Kidney epithelial cell (primary cell): ENCODE measurements at places on chromosomes 13 and 19.

- peak; percentile 80 for DNase-seq
These were observed 769.0 kb upstream of the SLITRK1 start for GRCh38 chr13:84651288-84651687.

- no peak for DNase-seq
These were observed 7.4 kb downstream of the MLLT1 start for GRCh38 chr19:6272411-6272791.

- DNase-seq: no peak
These were observed 295.8 kb downstream of the FOXO1 start for GRCh38 chr13:40370661-40371060.

GRCh38 chr19:30862876-30863275 is 486.4 kb downstream of the TSHZ3 start:
- DNase-seq: no peak

GRCh38 chr13:106372199-106373155 is 163.0 kb downstream of the EFNB2 start:
- no peak for DNase-seq

GRCh38 chr19:33691736-33692135 is 70.0 kb downstream of the CHST8 start:
- DNase-seq: no peak

DNA sequence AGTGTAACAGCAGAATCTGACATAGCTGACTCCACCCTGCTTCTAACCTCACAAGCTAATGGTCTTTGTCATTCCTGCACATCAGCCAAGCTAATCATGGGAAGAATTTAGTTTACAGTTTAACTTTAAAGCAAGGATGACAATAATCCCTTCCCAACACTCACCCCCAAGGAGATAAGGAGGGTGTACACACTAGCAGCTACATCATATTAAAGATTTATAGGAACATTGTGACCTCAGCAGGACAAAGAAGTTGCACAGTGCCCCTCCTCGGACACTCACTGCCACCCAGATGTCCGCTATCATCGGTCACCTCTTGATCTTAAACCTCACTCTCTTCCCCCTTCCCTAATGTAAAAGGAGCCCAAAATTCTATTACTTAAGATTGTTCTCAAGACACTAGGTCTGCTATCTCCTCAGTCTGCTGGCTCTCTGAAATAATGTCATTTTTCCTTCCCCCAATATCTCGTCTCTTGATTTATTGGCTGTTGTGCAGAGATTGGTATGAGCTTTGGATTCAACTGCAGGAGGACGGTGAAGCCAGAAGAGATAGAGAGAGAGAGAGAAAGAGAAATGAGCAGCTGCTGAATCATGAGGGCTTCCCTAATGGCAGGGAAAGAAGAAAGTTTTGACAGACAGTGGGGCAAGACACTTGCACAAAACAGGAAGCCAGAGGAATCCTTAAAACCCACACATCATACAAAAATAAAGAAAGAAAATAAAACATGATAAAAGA is 17.5 kb upstream of the FFAR2 start:
- DNase-seq: no peak

- DNase-seq: peak; percentile 77
These were observed 10.0 kb downstream of the DPF1 start for GRCh38 chr19:38213911-38214625.

- DNase-seq: no peak
These were observed 4.2 kb upstream of the CACNG7 start for GRCh38 chr19:53904909-53905308.

- DNase-seq: no peak
These were observed 468 bp downstream of the STX10 start for GRCh38 chr19:13149628-13150186.

DNA sequence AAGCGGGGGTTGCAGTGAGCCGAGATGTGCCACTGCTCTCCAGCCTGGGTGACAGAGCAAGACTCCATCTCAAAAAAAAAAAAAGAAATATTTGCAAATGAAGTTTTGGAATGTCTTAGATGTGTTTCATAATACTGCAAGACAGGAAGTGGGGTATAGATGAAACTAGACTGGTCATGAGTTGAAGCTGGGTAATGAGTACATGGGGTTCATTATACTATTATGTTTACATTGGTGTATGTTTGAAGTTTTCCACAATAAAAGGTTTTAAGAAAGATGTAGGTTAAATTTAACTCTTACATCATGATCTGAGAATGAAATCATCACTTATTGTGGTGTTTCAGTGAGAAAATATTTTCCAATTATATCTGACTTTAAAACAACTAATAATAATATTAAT is 19.0 kb downstream of the FNDC3A start:
- DNase-seq: no peak

- DNase-seq: no peak
These were observed 181.4 kb downstream of the KLF5 start for GRCh38 chr13:73240193-73240592.

DNA sequence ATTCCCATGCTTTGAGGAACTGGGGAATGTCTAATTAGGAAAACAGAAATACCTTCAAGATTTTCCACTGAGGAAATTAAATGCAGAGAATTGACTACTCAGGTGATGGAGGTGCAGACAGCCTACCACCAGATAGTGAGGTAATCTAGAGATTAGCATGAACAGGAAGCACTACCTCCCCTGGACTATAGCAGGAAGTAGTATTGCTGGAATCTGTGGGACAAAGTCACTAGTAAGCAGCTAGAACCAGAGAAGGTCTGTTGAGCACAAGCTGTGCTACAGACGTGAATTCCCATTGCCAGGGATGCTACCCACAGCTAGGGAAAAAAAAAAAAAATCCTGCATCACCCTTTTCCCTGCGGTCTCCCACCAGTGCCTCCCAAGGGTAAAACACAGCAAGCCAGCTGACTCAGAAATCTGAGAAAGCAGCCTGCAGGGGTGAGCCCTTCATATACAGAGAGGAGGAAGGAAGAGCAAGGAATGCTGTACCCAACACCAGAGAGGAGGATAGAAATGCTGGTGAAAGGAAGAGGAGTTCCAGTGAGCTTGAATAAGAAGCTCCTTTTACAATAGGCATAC is 10.2 kb downstream of the ENOX1 start:
- DNase-seq: no peak

DNA sequence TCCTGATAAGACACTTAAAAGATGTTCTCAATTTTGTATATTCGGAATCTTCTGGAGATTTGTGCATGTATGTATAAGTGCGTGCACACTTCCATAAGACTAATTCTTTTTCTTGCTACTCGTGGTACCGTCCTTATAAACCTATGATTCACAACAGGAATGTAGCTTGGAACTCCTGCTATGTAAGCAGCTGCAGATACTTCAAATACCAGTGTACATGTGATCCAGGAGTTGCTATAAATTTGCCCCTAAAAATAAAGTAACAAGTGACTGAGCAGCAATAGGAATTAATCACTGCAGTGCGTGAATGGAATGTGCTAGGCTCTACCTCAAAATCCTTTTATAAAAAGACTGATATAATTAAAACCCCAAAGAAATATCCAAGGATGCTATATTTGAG is 214.9 kb downstream of the KLF5 start:
- DNase-seq: peak; percentile 92

- no peak for DNase-seq
These were observed 125.7 kb upstream of the PEG3 start for GRCh38 chr19:56966225-56966696.

DNA sequence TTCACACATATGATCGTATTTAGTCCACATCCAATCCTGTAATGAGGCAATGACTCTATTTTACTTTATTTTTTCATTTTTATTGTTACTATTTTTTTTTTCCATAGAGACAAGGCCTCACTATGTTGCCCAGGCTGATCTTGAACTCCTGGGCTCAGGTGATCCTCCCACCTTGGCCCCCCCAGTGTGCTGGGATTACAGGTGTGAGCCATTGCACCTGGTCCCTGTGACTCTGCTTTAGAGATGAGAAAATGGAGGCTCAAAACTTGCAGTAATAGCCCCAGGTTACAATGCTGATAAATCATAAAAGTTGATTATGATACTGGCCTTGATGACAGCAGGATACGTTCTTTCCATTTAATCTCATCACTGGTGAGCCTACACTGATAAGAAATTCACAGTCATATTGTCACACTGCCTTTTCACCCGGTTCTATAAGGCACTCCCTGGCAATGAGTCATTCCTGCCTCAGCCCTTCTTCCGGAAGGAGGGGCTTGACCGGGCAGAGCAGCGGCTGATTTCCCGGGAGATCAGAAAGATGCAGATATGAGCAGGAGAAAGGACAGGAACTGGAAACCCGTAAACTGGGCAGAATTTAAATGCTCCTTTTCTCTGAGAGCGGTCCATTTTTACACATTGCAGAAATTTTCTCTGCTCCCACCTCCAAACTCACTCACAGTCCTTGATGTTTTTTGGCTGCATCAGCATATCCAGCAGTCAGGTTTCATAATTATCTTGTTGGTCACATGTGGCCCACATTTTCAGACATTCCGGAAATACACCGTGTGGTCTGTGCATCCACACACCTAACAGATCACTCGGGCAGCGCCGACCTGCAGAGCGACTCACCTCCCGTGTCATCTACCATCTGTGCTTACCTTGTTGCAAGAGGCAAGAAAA is 616.4 kb downstream of the EFNB2 start:
- peak; percentile 61 for DNase-seq

- DNase-seq: no peak
These were observed 106.8 kb downstream of the DHRS12 start for GRCh38 chr13:51697181-51697580.

GRCh38 chr19:46365561-46365960 is 18.7 kb downstream of the PPP5C start:
- DNase-seq: no peak

DNA sequence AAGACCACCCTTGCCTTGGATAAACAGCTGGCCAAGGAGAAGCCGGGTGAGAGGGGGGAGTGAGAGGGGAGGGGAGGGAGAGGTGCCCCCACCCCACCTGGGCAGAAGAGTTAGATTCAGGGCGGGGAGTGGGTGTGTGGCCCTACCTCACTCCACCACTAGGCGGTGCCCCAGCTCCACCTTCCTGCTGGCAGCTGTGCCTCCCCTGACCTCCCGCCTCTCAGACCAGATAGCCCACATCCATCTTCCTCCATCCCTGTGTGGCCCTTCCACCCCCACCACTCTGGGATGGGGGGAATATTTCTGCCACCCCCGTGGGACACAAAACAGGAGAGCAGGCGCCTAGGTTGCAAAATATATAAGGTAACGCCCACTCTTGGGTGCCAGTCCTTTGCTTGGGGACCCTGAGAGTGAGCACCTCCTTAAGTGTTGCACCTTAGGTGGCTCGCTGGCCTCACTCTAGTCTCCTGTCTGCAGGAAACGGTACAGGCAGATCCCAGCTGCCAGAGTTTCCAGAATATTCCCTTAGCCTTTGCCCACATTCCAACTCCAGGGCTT is 13.8 kb upstream of the EHD2 start:
- DNase-seq: no peak

DNA sequence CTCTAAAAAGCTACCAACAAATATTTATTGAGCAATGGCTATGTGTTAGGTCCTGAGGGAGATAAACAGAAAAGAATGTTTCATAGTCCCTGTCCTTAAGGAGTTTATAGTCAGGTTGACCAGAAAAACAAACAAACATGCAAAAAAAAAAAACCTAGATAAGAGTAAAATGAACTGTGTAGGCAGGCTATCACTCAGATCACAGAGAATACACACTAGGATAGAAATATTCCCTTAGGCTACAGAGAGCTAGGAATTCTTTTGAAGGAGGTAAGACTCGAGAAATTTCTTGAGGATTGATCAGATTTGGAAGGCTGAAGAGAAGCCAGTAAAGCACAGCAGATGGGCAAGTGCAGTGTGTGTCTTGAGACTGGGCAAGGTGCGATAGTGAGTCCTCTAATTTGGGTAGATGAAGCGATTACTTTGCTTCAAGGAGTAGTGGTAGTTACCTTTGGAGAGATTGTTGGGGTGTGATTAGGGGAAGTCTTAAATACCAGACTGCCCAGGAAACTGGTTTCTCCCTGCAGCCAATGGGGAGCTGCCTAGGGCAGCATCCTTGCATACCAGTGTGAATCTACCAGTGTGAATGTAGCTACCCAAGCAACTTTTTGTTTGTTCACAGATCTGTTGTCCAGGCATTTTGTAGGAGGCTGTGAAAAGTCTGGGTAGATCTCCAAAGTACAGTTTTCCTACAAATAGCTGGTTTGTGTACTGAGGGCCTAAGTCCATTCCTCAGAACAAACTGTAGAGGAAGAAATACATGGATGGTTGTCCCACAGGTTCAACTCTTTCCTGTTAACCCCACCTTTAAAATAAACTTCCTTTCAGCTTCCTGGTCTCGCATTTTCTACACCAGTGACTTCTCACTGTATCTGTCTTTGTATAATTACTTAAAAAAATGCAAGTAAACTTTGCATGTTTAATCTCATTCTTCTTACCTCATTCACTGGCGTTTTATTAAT is 314.1 kb downstream of the KLF5 start:
- DNase-seq: no peak

DNA sequence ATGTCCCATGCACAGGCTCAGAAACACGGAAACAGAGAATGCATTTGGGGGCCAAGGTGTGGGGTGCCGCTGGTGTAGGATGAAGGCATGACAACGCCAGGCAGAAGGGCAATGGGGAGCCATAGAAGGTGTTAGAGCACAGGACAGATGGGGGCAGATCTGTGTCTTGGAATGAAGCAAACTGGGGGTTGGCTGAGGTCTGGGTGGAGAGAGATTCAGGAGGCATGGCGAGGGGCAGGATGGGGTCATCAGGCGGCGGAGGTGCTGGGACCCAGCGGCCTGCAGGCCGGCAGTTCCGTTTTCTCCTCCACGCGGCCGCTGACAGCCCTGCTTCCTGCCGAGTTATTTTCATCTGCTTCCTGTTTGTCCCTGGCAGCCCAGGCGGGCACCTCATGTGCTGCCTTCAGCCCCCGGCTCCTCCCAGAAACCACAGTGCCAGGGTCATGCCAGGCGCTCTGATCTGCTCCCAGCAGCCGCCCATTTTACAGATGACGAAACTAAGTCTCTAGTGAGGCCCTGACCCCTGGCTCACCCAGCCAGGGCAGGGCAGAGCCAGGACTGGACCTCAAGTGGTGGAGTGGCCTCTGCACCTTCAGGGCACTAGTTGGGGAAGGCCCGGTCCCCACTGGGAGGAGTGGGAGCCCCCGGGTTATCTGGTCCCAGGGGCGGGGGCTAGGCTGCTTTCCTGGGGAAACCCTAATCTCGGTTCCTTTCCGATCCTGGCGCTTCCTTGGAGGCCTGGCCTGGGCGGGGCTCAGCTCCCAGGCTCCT is 2.2 kb downstream of the ARHGAP45 start:
- no peak for DNase-seq

GRCh38 chr13:111906306-111906705 is 160.6 kb upstream of the SOX1 start:
- DNase-seq: no peak

GRCh38 chr13:112069845-112070251 is 2.9 kb downstream of the SOX1 start:
- DNase-seq: no peak
